Thoracic aorta (tissue), 2 donors: ENCODE measurements at places on chromosomes 1 and 21. TPM values are rescaled to one million over a fixed set of nuclear protein-coding genes. Genes with fewer than 3 reads are reported as not detected.

TMPRSS2 gene
- total RNA-seq = not detected

DNA sequence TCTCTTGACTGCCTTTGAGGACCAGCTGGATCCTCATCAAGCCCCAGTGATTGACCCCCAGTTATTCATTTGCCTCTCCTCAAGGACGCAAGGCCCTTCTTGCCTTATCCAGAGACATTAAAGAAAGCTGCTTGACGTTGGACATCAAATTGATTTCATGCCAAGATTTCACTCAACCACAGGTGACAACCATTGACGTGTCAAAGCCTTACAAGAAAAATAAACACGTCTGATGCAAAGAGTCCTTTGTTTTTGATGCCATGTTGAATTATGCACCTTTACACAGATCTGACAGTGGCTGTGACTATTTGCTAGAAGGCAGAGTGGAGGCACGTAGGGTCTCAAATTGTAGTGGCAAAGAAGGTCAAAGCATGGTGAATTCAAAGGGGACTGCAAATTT, 666.2 kb upstream of the CAMK1G start:
- no peak for DNase-seq
- no peak overlapping the region for H3K4me3 ChIP-seq
- H3K36me3 ChIP-seq = no peaks in the 10 kb centered on the region
- H3K27me3 ChIP-seq = no peaks in the 10 kb centered on the region
- H3K27ac ChIP-seq = no peak overlapping the region

GRCh38 chr1:223525957-223526356, 132.7 kb downstream of the CCDC185 start:
- DNase-seq = no peak
- no peak overlapping the region for H3K4me3 ChIP-seq
- no peaks in the 10 kb centered on the region for H3K4me1 ChIP-seq
- H3K27me3 ChIP-seq = no peaks in the 10 kb centered on the region

GRCh38 chr1:180786624-180787023, 126.1 kb upstream of the KIAA1614 start:
- no peaks in the 10 kb centered on the region for H3K36me3 ChIP-seq
- H3K27me3 ChIP-seq = no peaks in the 10 kb centered on the region
- H3K4me3 ChIP-seq = no peak overlapping the region

WLS gene
- total RNA-seq = 80.1 TPM

AADACL3 gene
- not detected for total RNA-seq

- no peak for DNase-seq
- H3K27ac ChIP-seq = no peak overlapping the region
- no peaks in the 10 kb centered on the region for H3K27me3 ChIP-seq
- no peaks in the 10 kb centered on the region for H3K36me3 ChIP-seq
- no peaks in the 10 kb centered on the region for H3K4me1 ChIP-seq
These were observed 519.8 kb downstream of the PTPRU start for GRCh38 chr1:29756085-29756484.

DNA sequence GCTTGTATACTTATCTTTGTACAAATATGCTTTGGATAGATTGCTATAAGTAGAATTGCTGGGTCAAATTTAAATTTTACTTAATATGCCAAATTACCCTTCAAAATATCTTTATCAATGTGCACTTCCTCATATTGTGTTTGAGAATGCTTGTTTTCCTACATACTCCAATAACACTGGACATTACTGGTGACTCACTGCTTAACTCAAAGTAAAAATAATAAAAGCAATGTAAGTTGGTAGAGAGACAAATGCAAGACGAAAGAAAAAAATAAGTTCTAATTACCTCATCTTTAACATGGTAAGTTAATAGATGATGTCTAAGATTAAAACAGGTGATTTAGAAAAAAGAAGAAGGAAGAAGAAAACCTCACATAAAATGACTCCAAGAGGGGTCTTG, 7.9 kb upstream of the SH3GLB1 start:
- H3K4me3 ChIP-seq = no peak overlapping the region
- no peak for DNase-seq
- no peaks in the 10 kb centered on the region for H3K27me3 ChIP-seq
- H3K27ac ChIP-seq = no peak overlapping the region

DNA sequence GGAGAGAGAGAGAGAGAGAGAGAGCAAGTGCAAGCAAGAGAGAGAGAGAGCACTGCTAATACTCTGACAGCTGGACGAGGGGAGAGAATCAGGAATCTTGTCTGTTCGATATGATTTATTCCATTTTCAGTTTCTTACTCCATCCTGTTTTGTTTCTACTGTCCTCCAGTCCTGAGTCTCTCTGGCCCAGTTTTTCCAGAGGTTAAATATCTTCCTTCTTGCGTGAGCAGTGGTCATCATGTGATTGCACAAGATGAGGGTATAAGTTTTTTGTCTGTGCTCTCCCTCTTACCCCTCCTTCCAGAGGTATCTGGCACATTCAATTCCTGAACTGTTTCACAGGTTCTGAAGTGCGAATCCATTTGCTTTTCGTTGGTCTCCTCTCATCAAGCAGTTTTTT, 16.8 kb downstream of the UBE2U start:
- H3K4me1 ChIP-seq = peaks cover 5% of the 10 kb centered on the region
- H3K4me3 ChIP-seq = no peak overlapping the region
- DNase-seq = no peak
- no peaks in the 10 kb centered on the region for H3K27me3 ChIP-seq
- no peak overlapping the region for H3K27ac ChIP-seq
- H3K36me3 ChIP-seq = no peaks in the 10 kb centered on the region

GRCh38 chr1:17136936-17137335, 17.7 kb upstream of the PADI2 start:
- no peaks in the 10 kb centered on the region for H3K4me1 ChIP-seq
- no peaks in the 10 kb centered on the region for H3K27me3 ChIP-seq
- no peaks in the 10 kb centered on the region for H3K36me3 ChIP-seq
- no peak for DNase-seq
- H3K27ac ChIP-seq = no peak overlapping the region

- H3K27me3 ChIP-seq = no peaks in the 10 kb centered on the region
- no peak for DNase-seq
- no peaks in the 10 kb centered on the region for H3K36me3 ChIP-seq
- H3K27ac ChIP-seq = peak overlapping the region; percentile 84
- peaks cover 21% of the 10 kb centered on the region for H3K4me1 ChIP-seq
These were observed 4.9 kb upstream of the S100A3 start for GRCh38 chr1:153553830-153554541.

DNA sequence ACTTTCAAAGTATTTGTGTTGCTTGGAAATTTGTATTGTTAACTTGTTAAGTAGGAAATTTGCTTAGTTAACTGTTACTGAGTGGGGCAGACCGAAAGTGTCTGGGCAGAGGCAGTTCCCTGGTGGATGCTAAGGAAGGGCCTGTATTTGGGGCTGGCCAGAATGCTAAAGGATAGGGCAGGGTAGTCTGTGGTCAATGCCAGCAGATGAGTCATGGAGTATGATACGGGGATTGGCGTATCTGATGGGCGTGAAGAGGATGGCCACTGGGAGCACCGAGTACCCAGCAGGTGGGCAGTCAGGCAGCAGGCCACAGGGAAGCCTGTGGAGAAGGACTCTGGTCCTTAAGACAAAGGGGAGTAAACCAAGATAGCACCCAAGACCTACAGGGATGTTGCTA, 46.6 kb upstream of the SCAF4 start:
- H3K4me1 ChIP-seq = peaks cover 8% of the 10 kb centered on the region
- no peak for DNase-seq
- no peak overlapping the region for H3K27ac ChIP-seq
- no peaks in the 10 kb centered on the region for H3K27me3 ChIP-seq
- no peaks in the 10 kb centered on the region for H3K36me3 ChIP-seq

DNA sequence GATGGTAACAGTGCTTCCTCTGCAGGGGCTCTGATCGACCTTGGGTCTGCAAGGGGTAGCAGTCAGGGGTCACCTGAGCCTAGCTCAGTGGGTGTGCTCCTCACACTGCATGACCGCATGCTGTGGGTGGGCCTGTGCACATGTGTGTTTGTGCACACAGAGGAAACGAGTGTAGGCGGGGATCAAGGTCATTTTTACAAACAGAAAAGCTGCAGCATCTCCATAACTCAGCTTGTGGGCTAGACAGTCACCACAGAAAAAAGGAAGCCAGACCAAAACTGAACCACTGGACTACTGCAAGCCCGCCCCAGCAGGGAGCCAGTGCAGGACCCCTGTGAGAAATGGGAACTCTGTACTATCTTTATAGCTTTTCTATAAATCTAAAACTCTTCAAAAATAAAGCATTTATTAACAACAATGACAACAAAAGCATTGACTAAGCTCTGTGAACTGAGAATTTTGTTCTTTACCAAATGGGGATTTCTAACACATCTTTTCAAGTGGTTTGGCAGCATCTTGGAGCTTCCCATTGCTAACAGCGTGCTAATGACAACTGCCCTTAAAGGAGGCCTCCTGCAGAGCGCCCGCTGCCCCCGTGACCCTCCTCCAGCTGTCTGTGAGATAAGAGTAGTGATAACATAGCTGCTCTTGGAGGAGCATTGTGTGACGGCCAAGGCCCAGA, 19.9 kb upstream of the NEK2 start:
- no peaks in the 10 kb centered on the region for H3K27me3 ChIP-seq
- H3K4me1 ChIP-seq = peaks cover 7% of the 10 kb centered on the region
- no peak overlapping the region for H3K27ac ChIP-seq
- no peak for DNase-seq

RCC1 gene
- total RNA-seq = 6.2 TPM

KLF17 gene
- not detected for total RNA-seq

- peak overlapping the region; percentile 94 for H3K4me3 ChIP-seq
- peak overlapping the region; percentile 96 for H3K27ac ChIP-seq
- H3K36me3 ChIP-seq = no peaks in the 10 kb centered on the region
- DNase-seq = no peak
These were observed 1.3 kb upstream of the AKT3 start for GRCh38 chr1:243851257-243851756.

GRCh38 chr1:150777544-150777943, 12.0 kb upstream of the CTSS start:
- no peak for DNase-seq
- no peaks in the 10 kb centered on the region for H3K27me3 ChIP-seq
- H3K27ac ChIP-seq = no peak overlapping the region
- no peaks in the 10 kb centered on the region for H3K4me1 ChIP-seq

GRCh38 chr1:7224081-7224534, 438.9 kb downstream of the CAMTA1 start:
- peaks cover 4% of the 10 kb centered on the region for H3K4me1 ChIP-seq
- no peak overlapping the region for H3K4me3 ChIP-seq
- H3K27ac ChIP-seq = no peak overlapping the region
- no peaks in the 10 kb centered on the region for H3K36me3 ChIP-seq
- no peak for DNase-seq
- H3K27me3 ChIP-seq = no peaks in the 10 kb centered on the region

GBP1 gene
- 68.9 TPM for total RNA-seq

- no peak for DNase-seq
- no peak overlapping the region for H3K27ac ChIP-seq
- H3K4me1 ChIP-seq = peaks cover 22% of the 10 kb centered on the region
- H3K36me3 ChIP-seq = no peaks in the 10 kb centered on the region
- no peak overlapping the region for H3K4me3 ChIP-seq
These were observed 80.8 kb upstream of the DYNLT5 start for GRCh38 chr1:66671455-66671854.

MNDA gene
- total RNA-seq = 11.0 TPM

- H3K4me1 ChIP-seq = no peaks in the 10 kb centered on the region
- no peak for DNase-seq
- H3K27ac ChIP-seq = no peak overlapping the region
- no peaks in the 10 kb centered on the region for H3K27me3 ChIP-seq
- no peaks in the 10 kb centered on the region for H3K36me3 ChIP-seq
- H3K4me3 ChIP-seq = no peak overlapping the region
These were observed 276.3 kb downstream of the MATN1 start for GRCh38 chr1:30447080-30447479.
